ENCODE measurements at places on chromosomes 2 and 18.
A peak's percentile ranks its signal among the peaks of the same experiment; 100 is the strongest.

DNA sequence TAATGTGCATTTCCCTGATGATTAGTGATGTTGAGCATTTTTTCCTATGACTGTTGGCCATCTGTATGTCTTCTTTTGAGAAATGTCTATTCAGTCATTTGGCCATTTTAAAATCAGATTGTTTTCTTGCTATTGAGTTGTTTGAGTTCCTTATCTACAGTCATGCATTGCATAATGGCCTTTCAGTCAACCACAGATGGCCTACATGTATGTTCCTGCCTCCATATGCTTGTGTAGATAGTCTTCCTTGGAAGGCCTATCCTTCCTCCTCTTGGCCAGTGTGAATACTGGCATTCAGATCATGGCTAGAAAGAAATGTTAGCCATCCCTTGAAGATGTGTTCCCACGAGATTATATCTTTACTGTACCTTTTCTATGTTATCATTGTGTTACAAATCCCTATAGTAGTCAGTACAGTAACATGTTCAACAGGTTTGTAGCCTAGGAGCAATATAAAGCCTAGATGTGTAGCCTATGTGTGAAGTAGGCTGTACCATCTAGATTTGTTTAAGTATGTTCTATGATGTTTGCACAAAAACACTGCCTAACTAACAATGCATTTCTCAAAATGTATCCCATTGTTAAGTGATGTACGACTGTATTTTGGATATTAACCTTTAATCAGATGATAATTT lies 65.6 kb upstream of the CD302 start:
- DNase-seq = no peak

DNA sequence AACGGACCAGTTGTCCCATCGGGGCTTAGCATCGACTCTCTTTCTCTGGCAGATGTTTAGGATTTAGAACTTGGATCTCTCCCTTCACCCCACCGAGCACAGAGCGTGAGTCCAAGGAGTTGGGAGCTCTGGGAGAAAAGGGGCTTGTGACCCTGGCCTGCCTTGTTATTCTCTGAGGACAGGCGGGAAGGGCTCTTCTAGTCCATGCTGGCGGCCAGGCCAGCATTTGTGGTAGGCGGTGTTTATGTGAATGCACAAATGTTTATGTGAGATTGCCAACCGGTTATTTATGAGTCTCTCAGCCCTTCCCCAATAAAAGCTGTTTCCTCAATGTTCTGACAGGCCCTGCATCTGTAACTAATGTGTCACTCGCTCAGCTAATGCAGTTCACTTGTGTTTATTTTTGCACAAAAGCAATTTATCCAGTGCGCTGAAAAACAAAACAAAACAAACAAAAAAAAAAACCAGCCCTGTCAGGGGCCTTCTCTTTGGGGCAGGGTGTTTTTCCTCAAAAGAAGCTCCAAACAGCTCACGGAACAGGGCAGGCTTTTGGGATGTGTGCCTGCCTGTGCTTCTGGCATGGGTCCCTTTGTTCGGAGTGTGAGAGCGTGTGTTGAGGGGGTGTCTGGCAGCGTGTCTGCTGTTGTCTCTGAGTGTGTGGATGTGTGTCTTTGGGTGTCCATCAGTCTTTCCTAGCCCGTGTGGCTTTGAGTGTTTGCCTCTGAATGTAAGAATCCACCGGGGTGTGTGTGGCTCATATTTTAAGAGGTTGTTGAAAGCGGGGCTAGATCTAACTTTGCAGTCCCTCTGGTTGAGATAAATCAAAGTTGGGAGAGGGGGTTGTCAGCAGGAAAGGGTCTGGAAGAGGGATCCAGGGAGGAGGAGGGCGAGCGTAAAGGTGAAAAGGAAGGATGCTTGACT lies 52.8 kb upstream of the HAAO start:
- DNase-seq = no peak

DNA sequence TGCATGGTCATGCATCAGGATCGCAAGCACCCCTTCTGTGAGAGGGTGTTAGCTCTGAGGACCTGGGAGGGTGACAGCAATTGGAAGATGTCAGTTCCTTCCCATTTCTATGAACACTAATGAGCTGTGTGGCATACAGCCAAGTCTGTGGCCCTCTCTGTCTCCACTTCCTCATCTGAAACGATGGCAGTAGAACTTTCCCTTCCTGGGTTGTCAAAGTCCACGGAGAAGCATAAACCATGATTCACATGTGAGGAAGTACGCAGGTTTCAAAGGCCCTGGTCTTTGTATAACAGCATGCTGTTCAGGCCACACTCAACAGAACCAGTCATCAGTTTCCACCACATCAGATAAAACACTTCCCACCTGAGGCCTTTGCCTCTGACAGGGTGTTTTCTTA lies 167.4 kb upstream of the RAB6C start:
- peak; percentile 90 for DNase-seq

DNA sequence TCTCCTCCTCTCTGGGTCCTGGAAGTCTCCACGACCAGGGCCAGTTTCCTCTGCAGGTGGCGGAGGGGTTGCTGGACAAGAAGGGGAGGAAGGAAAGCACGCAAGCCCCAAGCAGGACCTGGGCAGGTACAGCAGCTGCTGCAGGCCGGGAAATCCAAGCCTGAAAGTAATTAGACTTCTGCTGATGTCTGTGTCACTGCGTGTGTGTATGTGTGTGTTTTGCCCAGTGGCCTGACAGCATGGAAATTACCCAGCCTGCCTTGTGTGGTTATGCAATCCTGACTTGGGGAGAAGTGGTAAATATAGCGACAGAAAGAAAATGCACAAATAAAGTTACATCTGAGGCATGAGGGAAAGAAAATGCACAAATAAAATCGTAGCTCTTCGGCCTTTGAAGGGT lies 121.8 kb upstream of the ZBTB14 start:
- peak; percentile 92 for DNase-seq

- no peak for DNase-seq
Measured at GRCh38 chr2:150792780-150793300, 305.4 kb upstream of the RND3 start.

DNA sequence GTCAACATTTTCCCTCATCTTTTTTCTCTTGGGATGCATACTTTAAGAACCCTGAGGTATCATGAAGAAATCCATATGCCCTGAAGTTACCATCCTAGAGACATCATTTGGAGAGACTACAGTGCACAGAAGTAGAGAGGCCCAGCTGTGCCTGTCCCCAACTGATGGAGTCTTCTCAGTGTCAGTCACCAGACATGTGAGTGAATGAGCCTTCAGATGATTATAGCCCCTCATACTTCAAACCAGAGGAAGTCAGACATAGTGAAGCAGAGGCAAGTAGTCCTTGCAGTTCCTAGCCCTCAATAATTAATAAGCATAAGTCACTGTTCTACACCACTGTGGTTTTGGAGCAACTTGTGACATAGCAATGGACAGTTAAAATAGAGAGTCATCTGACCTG lies 194.4 kb upstream of the ITGA4 start:
- DNase-seq = no peak

All from pons (tissue), 1 donor.